ENCODE measurements at places on chromosomes 5 and 9.

GRCh38 chr9:85443190-85443598, 298.6 kb downstream of the AGTPBP1 start:
- no peak for DNase-seq

DNA sequence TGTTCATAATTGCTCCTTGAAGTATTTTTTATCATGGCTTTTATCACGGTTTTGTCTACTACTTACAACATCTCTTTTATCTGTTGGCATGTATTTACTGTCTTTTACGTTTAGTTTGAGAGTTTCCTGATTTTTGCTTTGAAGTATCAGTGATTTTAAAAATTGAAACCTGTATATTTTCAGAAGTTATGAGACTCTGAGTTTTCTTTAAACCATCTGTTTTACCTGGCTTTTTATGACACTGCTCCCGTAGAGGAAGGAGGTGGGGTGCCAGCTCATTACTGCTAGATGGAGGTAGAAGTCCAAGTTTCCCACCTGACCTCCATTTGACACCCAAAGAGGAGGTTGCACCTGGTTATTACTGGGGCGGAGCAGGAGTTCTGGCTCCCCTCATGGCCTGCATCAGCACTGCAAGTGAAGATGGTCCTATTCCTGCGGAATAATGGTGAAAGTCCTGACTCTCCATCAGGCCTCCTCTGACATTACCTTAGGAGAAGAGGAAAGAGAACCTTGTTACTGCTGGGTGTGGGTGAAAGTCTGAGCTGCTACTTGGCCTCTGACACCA, 10.0 kb upstream of the ZNF131 start:
- DNase-seq: no peak

DNA sequence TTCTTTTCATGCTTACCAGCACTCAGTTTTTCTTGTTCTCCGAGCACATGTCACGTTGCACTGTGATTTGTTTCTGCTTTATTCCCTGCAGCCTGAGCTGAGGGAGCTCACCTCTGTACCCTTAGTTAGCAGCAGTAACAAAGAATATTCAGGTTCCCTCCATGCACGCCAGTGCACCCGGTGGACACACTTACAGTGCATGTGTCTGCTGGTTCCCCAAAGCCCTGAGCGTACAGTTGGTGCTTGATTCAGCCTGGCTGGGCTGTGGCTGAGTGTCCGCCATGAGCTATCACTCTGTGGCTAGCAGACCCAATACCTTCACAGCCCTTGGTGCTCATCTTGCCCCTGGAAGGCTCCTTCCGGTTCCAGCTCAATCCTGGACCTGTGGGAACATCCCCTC, 93.5 kb downstream of the MVB12B start:
- no peak for DNase-seq

GRCh38 chr9:125142560-125143376, 560 bp downstream of the SCAI start:
- peak; percentile 12 for DNase-seq

DNA sequence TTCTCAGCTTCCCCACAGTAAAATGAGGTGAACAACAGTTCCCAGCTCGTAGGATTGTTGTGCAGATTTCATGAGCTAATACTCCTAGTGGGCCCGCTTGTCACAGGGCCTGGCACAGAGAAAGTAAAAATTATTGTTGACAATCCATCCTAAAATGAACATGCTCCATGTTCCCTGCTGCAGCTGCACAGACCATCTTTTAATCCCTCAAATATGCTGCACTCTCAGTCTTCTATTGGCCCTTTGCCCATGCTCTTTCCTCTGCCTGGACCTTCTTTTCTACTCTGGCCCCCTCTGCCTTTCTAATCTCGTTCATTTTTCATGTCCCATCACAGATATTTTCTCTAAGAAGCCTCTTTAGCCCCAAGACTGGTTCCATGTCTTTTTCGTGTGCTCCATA, 117.7 kb upstream of the NR3C1 start:
- no peak for DNase-seq

- no peak for DNase-seq
Measured at GRCh38 chr9:104993291-104993963, 65.5 kb upstream of the ABCA1 start.

DNA sequence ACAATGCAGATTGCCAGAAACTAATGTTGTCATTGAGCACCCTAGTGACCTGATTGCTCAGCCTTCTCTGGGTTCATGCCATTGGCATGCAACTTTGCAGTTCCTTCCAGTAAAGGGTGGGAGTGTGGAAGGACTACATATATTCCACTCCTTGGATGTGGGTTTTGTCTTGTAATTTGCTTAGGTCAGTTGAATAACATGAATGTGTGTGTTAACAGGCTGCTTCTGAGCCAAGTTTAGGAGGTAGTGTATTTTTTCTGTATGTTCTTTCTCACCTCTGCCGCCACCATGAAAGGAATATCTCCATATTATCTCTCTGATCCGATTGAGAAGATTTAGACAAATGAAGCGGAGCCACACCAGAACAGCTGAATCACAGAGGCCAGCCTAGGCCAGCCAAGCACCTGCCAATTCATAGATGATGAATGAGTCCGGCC, 1929.6 kb upstream of the CDH6 start:
- no peak for DNase-seq

GRCh38 chr5:110549301-110549700, 177.2 kb downstream of the TMEM232 start:
- DNase-seq: no peak

DNA sequence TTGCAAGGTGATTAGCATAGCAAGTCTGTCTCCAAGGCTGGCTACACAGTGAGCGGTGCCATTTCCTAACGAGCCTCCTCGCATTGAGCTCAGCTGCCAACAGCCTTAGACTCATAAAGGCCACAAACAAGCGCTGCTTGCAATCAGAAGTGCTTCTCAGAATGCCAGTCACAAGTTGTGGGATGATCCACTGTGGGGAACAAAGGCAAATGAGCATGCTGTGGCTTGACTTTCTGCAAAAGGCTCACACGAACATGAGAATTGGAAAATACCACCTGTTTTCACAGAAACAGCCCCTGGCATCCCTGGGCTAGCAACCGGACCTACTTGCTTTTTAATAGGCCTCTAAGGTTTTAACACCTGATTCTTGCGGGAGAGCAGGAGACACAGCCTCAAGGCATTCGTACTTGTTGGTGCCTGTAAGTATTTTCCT, 215.5 kb downstream of the FANCC start:
- no peak for DNase-seq

DNA sequence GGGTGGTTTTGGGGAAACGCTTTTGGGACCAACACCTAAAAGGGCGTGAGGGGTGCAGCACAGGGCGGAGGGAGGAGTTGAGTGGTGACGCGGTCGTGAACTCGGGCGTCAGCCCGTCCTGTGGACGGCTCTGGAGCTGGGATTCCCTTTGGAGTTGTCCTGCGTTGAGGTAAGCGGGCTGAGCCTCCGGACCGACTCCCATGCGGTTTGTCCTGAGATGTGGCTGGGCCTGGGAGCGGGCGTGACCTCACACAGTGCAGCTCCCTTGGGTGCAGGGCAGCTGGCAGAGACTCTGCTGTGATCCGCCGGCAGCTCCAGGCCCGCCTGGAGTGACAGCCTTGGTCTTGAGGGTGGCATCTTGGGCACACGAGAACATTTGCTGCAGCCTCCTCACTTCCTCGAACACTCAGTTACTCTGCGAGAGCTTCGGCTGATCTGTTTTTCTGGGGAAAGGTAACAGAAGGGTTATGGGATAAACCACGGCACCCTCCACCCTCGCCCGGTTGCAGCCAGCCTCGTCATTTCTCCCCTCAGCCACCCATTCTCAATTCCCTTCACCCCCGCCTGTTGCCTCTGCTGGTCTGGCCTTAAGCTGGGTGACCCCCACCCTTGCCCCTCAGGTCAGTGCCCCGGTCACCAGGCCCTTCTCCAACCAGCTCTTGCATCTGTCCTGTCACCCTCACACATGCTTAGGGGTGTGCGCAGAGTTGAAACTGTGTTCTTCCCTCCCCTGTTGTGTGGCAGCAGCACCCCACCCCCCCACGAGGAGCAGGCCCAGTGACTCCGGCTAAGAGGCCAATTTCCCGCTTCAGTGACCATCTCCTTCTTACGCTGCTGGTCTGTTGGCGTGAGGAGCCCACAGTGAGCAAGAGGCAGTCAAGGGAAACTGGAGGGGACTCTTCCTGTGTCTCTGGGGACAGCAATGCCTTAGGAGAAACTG, 94.2 kb upstream of the COL5A1 start:
- no peak for DNase-seq
